ENCODE measurements at places on chromosomes 2 and 18. TPM values are rescaled to one million over a fixed set of nuclear protein-coding genes. Genes with fewer than 3 reads are reported as not detected.

NUP35 gene
- 48.7 TPM for total RNA-seq

IL1F10 gene
- not detected for total RNA-seq

CRYBA2 gene
- total RNA-seq: not detected

TLX2 gene
- 0.17 TPM for total RNA-seq

MAP4K4 gene
- total RNA-seq: 133 TPM

SPTBN1 gene
- 174 TPM for total RNA-seq

KCNK3 gene
- total RNA-seq: 0.30 TPM

ASB18 gene
- not detected for total RNA-seq

DNAH6 gene
- total RNA-seq: 0.31 TPM

SCYGR5 gene
- total RNA-seq: not detected

FAM124B gene
- 2.0 TPM for total RNA-seq

SIX3 gene
- 0.21 TPM for total RNA-seq

RPE gene
- total RNA-seq: 77.8 TPM

EIF5B gene
- total RNA-seq: 64.5 TPM

EDAR gene
- not detected for total RNA-seq

RDH14 gene
- total RNA-seq: 23.6 TPM

TP53I3 gene
- 29.4 TPM for total RNA-seq

BBS5 gene
- 0.20 TPM for total RNA-seq

ZNF804A gene
- total RNA-seq: not detected

MYL1 gene
- not detected for total RNA-seq

ITGA4 gene
- total RNA-seq: 2.1 TPM

NDC80 gene
- 40.3 TPM for total RNA-seq

IL1R2 gene
- total RNA-seq: not detected

DSG4 gene
- total RNA-seq: not detected

LRRTM4 gene
- total RNA-seq: 8.1 TPM

CCDC102B gene
- total RNA-seq: 0.78 TPM

DRC1 gene
- not detected for total RNA-seq

DIPK1C gene
- total RNA-seq: not detected

AQP12A gene
- not detected for total RNA-seq

SCN9A gene
- 6.1 TPM for total RNA-seq

SMARCAL1 gene
- total RNA-seq: 21.5 TPM

SMAD2 gene
- total RNA-seq: 132 TPM

ALMS1 gene
- total RNA-seq: 45.6 TPM

GAD1 gene
- total RNA-seq: 0.34 TPM

RAB6C gene
- not detected for total RNA-seq

ELOA2 gene
- not detected for total RNA-seq

ZAP70 gene
- not detected for total RNA-seq

SIGLEC15 gene
- 0.37 TPM for total RNA-seq

DUSP19 gene
- 2.3 TPM for total RNA-seq

GPR75 gene
- total RNA-seq: 4.1 TPM

SCYGR4 gene
- total RNA-seq: not detected

PSMD14 gene
- total RNA-seq: 88.7 TPM

ZNF236 gene
- total RNA-seq: 14.2 TPM

DNER gene
- 14.6 TPM for total RNA-seq

TUBA3D gene
- 0.21 TPM for total RNA-seq

ESPNL gene
- total RNA-seq: 1.3 TPM

DNAJC5G gene
- 1.4 TPM for total RNA-seq

MC4R gene
- not detected for total RNA-seq

MEP1B gene
- not detected for total RNA-seq

NT5DC4 gene
- total RNA-seq: not detected

DYNAP gene
- 0.22 TPM for total RNA-seq

ANKMY1 gene
- 4.5 TPM for total RNA-seq

OLA1 gene
- 158 TPM for total RNA-seq

ANKRD30BL gene
- total RNA-seq: not detected

GAL3ST2 gene
- not detected for total RNA-seq

HOXD4 gene
- total RNA-seq: not detected

MEIS1 gene
- 1.2 TPM for total RNA-seq
